ENCODE measurements at places on chromosomes 4 and X.

DNA sequence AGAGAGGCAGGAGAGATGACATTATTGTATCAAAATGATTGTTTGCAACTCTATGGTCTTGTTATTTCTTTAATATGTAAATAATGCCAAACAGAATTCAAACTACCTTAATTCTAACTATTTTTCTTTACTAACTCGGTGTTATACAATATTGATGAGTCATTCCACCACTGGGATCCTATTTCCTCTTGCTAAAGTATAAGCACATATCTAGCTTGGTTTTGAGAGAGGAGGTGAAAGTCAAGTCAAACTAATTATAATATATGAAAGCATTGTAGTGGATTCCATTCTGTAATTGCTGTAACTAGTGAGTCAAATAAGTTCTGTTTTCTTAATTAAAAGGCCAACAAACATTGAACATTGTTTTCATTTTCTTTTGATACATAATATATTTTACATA, 837.6 kb downstream of the PDHA2 start:
- peak; percentile 80 for DNase-seq

DNA sequence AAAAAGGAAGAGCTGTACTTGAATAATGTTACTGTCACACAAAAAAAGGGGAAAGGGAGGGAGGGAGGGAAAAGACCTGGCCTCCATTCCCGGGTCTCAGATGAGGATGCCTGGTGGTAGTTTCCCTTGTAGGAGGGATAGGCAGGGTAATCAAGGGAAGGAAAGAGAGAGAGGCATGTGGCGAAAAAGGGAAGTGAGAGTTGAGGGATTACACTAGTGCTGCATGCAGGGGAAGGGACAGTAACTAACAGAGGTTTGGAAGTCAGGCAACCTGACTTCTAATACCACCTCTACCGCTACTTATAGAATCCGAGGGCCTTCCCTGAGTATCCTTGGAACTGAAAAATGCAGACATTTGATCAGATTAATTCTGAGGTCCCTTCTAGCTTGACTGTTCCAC, 821.7 kb upstream of the FTHL17 start:
- no peak for DNase-seq

DNA sequence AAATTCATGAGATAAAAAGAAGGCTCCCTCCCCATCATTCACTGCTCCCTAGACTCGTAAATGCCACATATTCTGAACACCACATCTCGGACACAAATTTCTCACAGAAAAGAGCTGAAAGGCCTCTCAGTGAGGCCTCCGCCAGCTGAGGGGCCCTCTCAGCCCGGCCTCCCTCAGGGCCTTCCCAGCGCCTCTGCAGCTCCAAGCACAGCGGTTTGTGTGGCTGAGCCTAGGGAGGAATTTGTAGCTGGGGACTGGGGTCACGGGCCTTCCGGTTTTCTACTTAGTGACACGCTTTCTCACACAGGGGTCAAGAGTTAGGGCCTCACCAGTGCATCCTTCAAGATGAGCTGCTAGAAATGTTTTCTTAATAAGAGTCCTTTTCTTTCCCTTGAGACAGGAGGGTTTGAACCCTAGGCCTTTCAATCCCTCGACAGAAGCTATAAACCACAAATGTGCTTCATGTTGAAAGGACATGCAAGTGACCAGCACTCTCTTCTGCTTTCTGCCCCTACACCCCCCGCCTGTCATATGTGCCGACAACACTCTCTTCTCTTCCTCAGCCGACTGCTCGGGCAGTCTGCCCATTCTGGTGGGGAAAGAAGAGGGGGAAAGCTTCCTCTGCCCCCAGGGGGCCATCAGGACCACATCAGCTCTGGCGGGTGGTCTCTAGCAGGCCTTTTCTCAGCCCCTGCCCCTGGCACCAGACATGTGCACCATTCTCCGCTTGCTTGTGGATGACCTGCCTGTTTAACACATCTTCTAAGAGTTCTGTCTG, 104.9 kb downstream of the CHIC2 start:
- no peak for DNase-seq

- peak; percentile 78 for DNase-seq
These were observed at the start of gene FNIP2 for GRCh38 chr4:158768555-158769174. Gene FNIP2 (plus strand): TSS chr4:158769026. CDS start chr4:158769213, 187 bp downstream.

GRCh38 chrX:39752815-39753214, 344.9 kb downstream of the BCOR start:
- peak; percentile 60 for DNase-seq

DNA sequence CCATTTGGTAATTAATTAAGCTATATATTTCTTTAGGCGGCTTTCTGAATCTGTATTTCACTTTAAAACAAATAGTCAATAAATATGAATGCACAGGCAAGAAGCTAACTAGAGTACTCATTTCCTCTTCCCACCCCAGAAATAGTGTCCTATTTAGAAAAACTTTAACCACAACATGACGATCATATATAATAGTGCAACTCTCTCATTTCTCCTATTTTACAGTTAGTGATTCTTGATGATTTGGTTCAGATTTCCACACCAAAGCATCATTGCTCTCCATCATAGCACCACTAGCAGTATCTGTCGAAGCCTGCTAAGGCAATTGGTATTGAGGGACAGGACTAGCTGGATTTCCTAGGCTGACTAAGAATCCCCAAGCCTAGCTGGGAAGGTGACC, 184.0 kb upstream of the GALNTL6 start:
- DNase-seq, result no peak

- no peak for DNase-seq
These were observed 65.3 kb downstream of the NYX start for GRCh38 chrX:41512394-41512793.

DNA sequence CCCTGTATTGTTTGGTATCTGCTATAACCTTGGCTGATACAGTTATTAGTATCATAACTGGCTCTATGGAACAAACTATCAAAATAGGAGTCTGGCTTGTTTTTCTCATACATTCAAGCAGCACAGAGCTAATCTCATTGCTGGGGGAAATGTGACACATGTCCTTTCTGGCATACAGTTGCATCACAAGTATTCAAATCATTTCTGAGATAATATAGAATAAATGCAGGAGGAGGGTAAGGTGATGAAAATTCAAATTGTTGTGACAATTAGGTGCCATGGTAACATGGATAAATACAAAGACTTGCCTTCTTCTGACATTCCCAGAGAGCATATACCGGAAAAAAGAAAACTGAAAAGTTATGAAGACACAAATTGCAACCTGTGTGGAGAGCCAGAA, 2706.8 kb downstream of the ARAP2 start:
- DNase-seq, result no peak

Data from iris pigment epithelial cell (primary cell).